ENCODE measurements at places on chromosomes 3 and 15. TPM values are rescaled to one million over a fixed set of nuclear protein-coding genes. Genes with fewer than 3 reads are reported as not detected.

SLC49A4 gene
- 5.0 TPM for polyA plus RNA-seq

DNA sequence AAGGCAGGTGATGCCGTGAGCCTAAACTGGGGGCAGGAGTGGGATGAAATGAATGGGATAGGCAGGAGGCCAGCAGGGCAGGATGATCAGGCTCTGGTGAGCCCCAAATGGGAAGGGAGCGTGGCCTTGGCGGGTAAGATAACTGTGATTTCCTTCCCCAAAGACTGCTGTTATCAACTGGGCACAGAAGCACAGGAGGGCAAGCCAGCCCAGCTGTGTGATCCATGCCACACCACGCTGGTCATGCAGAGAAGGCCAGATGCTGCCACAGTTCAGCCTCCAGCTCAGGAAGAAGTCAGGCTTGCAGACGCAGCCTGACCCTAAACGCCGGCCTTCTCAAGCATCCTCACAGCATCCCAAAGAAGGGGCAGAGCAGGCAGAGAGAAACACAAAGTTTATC lies 52.1 kb upstream of the GNB5 start:
- peaks cover 13% of the 10 kb centered on the region for H3K36me3 ChIP-seq
- H3K27me3 ChIP-seq: no peaks in the 10 kb centered on the region
- H3K4me3 ChIP-seq: no peak overlapping the region
- H3K4me1 ChIP-seq: no peaks in the 10 kb centered on the region
- no peak overlapping the region for H3K27ac ChIP-seq

GRCh38 chr15:73161546-73161945 lies 109.3 kb downstream of the NEO1 start:
- no peaks in the 10 kb centered on the region for H3K27me3 ChIP-seq
- H3K4me1 ChIP-seq: no peaks in the 10 kb centered on the region
- DNase-seq: no peak
- H3K36me3 ChIP-seq: no peaks in the 10 kb centered on the region
- H3K4me3 ChIP-seq: no peak overlapping the region
- no peak overlapping the region for H3K27ac ChIP-seq

- no peaks in the 10 kb centered on the region for H3K36me3 ChIP-seq
- no peak overlapping the region for H3K27ac ChIP-seq
- no peak overlapping the region for H3K4me3 ChIP-seq
These were observed 429.4 kb downstream of the NTRK3 start for GRCh38 chr15:87827131-87827530.

DNA sequence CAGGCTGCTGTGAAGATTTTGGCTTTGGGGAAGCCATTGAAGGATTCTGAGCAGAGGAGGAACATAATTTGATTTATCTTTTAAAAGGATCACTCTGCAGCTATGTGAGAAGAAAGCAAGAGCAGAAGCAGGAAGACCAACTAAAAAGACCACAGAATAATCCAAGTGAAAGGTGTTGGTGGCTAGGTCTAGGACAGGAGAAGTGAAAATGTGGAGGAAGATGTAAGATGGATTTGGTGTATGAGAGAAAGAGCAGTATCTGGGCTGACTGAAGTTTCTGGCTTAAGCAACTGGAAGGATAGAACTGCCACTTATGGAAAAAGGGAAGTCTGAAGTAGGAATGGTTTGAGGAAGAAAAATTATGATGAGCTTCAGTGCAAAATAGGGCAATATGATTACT lies 62.0 kb downstream of the SFMBT1 start:
- H3K4me3 ChIP-seq: no peak overlapping the region
- no peaks in the 10 kb centered on the region for H3K27me3 ChIP-seq
- no peaks in the 10 kb centered on the region for H3K36me3 ChIP-seq
